ENCODE measurements at places on chromosomes 4 and X.

- DNase-seq, result peak; percentile 62
These were observed 50.4 kb upstream of the CCDC160 start for GRCh38 chrX:134186362-134187121.

GRCh38 chrX:9758021-9758638 lies 7.5 kb downstream of the GPR143 start:
- DNase-seq, result no peak

DNA sequence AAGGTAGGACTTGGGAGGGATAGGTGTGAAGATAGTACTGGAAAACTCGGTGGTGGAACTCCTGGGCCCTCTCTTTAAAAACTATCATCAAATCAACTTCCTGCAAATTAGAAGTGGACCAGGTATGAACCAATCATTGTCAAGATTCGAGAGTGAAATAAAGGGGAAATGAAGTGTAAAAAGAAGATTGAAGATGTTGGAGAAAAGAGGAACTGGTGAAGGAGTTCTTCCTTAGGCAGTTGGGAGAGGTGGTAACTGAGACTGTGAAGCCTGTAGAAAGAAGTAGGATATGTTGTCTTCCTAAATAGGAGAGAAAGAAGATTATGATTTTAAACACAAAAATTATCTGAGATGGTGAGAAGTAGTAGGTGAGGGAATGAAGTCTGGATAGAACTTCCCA lies 212.2 kb downstream of the PPP1R2C start:
- DNase-seq, result no peak

- peak; percentile 4 for DNase-seq
These were observed 220.1 kb downstream of the DLG3 start for GRCh38 chrX:70664726-70665125.

GRCh38 chrX:109732807-109733612 lies at the start of gene ACSL4:
Gene ACSL4 (minus strand): TSS chrX:109733257. CDS start chrX:109683363, 49,894 bp downstream.
- peak; percentile 80 for DNase-seq

DNA sequence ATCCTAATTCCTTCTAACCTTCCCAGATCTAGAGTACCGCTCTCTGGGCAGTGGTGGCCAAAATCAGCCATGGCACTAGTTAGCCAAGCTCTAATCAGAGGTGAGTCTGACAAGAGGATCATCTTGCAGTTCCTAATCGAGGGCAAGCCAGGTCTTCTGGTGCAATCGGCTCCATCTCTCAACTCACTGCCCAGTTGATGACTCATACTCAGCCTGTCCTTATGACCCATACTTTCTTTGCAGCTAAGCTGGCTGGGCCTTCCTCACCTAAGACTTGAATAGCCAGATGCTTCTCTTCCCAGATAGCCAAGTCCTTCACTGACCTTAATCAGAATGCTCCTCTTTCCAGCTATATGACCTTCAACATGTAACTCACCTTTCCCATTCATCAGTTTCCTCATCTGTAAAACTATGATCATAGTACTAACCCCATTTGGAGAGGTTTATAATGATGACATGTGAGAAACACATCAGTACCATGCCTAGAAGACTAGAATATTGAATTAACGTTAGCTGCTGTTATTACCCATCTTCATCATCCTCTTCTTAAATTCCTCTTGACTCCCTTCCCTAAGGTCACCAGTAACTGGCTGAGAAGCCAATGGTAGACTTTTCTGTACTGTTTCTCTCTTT lies 57.1 kb downstream of the RELL1 start:
- DNase-seq, result no peak

- no peak for DNase-seq
These were observed 26.0 kb downstream of the ADD1 start for GRCh38 chr4:2869659-2870058.
